ENCODE measurements at places on chromosomes 11 and 22. TPM values are rescaled to one million over a fixed set of nuclear protein-coding genes. Genes with fewer than 3 reads are reported as not detected.
A peak's percentile ranks its signal among the peaks of the same experiment; 100 is the strongest.

DNA sequence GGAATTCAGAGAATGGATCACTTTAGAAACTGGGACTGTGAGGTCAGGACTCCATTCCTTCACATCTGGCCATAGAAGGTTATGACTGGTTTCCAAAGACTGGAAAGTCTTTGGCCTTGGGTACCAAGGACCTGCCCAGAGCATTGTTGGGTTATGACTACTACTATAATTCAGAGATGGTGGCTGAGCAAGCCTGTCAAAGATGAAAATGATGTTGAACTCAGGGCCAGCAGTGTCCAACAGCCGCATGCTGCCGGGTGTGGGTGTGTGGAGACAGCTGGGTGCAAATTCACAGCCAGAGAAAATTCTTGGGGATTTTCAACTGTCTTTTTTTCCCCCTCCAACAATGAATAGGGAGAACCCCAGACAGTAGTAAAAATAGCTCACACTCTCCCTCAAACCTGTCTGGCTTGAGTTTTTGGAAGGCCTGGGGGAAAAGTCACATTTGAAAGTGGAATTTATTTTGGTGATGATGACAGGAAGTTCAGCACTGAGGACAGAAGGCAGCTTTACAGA lies 166.8 kb upstream of the NCAM1 start:
- DNase-seq: no peak

DNA sequence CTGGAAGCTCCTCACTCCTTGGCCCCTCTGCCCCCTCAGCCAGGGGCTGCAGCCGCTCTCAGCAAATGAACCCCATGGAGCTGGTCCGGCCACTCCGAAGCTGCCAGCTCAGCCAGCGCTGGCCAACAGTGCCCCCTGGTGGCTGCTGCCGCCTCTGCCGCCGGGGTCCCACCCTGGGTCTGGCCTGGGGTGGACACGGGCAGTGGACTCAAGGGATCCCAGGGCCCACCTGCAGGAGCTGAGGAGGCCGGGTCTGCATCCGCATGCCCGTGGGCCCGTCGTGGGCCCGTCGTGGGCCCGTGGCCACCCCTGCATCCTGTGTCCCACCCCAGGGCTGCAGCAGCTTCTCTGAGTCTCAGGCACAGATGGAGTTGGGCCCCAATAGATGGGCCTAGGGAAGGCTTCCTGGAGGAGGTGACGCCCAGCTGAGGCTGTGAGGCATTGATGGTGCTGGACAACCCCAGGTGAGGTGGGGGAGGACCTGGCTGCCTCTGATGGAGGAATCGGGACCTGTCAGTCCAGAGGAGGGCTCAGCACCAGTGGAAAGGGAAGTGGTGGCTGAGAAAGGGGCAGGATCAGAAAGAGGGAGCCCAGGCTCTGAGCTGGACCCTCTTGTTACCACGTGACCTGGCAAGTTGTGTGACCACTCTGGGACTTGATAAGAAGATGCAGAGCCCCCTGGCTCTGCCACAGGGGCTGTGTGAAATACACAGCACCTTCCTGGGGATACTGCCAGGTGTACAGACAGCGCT lies 522.3 kb downstream of the BRD1 start:
- peak; percentile 56 for DNase-seq

DNA sequence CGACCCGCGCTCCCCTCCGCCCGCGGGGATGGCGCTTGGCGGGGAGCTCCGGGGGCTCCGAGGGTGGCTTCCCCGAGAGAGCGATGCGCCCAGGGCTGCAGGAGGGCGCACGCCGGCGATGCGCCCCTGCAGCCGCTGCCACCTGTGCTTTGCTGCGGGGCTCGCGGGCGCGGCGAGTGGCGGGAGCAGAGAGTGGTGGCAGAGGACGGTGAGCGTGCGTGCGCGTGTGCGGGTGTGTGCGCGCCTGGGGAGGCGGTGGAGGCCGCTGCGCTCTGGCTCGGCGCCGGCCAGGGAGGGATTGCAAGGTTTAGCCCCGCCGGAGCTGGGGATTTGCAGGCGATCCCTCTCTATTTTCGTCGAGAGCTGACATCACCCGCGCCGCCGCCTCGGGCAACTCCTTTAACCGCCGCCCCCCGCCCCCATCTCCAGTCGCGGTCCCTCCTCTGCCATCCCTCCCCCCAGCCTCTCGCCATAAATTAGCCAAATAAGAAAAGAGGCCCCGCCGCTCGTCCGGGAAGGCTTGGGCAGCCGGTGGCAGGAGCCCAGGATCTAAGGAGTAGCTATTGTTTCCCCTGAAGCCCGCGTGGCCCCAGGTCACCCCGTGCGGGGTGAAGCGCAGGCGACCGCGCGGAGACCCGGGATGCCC lies at the start of gene SLC1A2:
Gene SLC1A2 (minus strand): TSS at position 375 of the 646 bp plus-strand sequence. CDS start 592 bp downstream, outside the sequence.
- DNase-seq: peak; percentile 55

DNA sequence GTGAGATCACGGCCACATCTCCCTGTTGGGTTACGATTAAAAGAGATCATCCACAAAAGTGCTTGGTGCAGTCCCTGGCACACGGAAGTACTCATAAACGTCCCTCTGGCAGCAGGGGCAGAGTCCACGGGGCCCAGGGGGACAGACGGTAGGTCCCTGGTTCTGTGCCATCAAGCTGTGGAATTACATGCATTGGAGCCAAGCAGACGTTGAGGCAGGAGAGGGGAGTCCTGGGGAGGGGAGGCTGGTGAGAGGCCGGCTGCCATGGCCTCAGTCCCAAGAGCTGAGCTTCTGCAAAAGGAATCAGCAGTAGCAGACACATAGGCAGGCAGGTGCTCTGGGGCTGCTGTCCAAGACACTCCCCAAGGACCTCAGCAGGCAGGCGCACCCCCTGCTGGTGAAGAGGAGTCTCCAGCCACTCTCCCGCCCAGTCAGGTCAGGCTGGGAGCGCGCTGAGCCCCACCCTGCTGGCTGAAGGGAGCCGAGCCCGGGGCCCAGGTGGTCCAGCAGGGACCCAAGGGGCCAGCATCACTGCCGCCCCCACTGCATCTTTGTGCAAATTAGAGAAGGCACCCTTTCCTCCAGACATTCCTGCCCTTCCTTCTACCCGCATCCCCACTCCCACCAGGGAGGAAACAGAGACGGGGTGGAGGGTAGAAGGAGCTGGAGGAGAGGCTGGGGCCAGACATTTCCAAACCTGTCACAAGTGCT lies 7.6 kb upstream of the KCTD17 start:
- DNase-seq: no peak

DNA sequence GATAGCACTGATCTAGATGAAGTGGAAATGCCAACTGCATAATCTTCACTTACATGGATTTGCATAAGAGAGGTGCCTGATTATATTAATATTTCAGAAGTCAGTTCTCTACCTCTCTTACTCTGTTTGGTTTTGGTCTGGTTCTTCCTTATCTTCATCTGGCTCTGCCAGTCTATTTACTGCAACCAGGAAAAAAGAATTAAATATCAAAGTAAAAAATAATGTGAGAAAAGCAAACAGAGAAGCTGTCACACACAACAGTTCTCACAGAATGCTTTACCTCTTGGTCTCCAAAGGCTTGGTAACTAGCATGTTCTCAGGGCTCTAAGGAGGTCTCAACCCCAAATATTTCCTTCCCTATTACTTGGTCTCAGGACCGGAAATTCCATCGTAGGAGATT lies 6.7 kb downstream of the VSIG10L2 start:
- no peak for DNase-seq

DNA sequence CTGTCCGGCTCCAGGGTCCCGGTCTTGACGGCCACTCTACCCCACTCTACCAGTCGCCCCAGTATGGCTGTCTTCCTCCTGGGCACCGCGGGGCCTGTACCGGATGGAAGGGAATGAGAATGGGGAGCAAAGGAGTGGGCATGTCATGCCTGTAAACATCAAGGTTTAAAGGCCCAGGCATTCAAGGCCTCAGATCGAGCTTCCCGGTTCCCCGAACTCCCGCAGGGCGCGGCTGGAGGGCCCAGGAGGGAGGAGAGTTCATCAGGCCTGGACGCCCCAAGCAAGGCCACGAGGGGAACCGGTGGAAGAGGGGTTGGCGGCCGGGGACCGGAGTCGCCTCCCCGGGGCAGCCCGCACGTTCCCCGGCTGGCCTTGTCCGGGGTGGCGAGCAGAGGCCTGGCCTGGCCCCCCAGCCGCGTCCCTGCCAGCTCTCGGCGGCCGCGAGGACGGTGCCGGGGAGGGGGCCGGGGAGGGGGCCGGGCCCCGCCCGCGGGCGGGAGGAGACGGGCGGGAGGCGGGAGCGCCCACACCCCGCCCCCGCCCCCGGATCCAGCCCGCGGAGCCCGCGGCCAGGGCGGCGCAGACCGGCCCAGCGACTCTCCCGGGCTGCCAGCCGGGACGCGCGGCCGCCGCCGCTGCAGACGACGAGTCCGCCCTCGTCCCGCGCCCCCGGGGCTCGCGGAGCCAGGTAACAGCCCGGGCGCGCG lies at the start of gene CDC42EP1:
Gene CDC42EP1 (plus strand): TSS at position 580 of the 707 bp plus-strand sequence. CDS start 5,870 bp downstream, outside the sequence.
- peak; percentile 46 for DNase-seq

PRG2 gene
- not detected for total RNA-seq

MYO7A gene
- 0.47 TPM for total RNA-seq

ANKK1 gene
- not detected for total RNA-seq
